ENCODE measurements at places on chromosomes 7 and 10.

DNA sequence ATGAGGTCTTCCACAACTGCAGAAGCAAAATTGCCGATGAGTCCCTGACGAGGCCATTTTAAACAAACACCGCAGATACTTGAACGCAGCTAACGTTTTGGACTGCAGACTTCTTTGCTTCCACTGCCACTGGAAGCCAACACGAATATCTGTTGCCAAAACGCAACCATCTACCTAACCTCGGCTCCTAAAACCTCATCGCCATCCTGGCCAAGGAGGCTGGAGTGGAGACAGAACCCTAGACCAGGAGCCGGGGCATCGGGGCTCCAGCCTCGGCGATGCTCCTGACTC is 493 bp downstream of the WDR91 start:
- no peak for DNase-seq

DNA sequence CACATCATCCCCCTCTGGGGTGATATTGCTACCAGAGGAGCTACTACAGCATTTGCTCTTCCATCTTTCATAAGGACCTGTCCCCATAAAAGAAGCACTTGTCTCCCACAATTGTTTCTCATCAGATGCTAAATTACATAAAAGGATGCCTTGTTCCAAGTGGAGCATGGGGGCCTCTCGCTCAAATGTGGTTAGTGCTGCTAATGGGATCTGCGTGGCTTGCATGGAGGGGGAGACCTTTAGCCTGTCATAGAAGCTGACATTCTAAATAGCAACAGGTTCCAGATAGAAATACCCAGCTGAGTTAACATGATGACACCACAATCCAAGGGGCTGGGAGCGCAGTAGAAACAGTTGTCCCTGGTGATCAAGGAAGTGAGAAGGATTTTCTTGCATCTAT is 257.9 kb downstream of the SFMBT2 start:
- no peak for DNase-seq

GRCh38 chr7:157851501-157852067 is 514.8 kb downstream of the DNAJB6 start:
- no peak for DNase-seq

- no peak for DNase-seq
Measured at GRCh38 chr10:94344522-94345122, 18.1 kb downstream of the NOC3L start.

GRCh38 chr10:126749015-126749655 is 78.6 kb upstream of the C10orf90 start:
- peak; percentile 33 for DNase-seq

DNA sequence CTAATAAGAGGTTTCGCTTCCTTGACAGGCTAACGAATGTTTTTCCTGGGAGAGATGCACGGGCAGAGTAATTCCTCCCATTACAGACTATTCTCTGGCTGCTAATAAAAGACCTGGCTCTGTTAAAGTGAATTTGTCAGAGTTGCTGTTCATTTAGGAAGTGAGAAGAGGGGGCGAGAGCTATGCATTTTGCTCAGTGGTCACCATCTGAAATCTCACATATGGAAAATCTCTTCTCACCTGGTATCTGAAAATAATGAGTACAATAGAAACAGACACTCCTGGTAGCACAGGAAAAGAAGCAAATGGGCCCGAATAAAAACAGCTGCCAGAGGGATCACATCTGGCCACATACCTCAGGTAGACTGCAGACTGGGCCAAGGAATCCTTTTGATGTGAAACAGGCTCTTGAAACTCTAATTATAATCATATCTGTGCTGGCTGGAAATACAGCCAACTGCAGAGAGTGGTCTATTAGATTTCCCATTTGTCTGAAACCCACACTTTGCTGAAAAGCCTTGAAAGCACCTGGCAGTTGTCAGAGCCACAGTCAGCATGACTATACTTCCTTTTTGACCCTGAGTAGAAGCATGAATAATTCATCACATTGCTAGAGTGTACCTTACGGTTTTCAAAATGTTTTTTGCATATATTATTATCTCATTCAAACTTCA is 33.6 kb downstream of the AOAH start:
- DNase-seq, result no peak

- peak; percentile 37 for DNase-seq
Measured at GRCh38 chr10:75208181-75208580, 2.4 kb upstream of the VDAC2 start.

DNA sequence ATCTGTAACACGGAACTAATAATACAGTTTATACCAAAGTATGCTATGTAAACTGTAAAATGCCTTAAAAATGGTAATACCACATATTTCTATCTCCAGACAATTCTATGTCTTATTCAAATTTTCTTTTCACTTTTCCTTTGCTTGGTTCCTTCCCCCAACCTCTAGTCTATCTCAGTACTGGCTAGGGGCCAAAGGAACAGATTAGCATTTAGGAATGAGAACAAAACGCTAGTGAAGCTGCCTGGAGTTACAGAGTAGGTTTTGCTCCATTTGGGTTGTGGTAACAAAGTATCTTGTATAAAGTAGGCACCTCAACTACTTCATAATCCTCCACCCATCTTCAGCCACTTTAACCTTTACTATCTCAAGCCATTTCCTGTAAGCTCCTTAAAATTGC is 94.1 kb downstream of the HBP1 start:
- no peak for DNase-seq

DNA sequence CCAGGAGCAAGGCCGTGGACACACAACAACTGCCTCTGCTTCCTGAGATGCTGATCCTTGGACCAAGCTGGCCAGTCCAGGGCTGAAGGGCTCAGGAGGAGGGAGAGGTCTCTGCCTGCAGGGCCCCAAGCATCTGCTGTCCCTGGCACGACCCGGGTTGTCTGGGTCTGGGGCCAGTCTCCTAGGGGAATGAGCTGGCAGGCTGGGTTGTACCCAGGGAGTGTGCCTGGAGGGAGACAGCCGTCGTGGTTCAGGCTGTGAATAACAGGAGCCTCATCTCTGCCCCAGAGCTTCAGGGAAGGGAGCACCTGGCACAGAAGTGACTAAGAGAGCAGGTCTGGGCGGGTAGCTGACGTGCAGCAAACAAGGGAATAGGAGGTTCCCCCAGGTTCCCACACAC is 17.9 kb upstream of the SERPINE1 start:
- no peak for DNase-seq

DNA sequence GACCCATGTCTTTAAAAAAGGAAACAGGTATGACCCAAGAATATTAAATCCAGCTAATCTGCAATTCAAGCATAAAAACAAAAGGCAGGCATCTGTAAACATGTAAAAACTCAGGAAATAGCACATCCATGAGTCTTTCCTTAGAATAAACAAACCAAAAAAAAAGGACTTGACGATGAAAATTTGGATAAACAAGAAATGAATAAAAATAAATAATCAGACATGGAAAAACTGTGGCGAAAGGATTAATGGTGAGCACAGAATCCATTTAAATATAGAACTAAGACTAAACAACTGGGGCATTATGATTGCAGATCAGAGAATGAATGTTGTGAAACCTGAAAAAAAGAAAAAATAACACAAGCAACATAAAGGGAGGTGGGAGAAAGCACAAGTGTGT is 170.1 kb downstream of the DOCK4 start:
- DNase-seq, result no peak

DNA sequence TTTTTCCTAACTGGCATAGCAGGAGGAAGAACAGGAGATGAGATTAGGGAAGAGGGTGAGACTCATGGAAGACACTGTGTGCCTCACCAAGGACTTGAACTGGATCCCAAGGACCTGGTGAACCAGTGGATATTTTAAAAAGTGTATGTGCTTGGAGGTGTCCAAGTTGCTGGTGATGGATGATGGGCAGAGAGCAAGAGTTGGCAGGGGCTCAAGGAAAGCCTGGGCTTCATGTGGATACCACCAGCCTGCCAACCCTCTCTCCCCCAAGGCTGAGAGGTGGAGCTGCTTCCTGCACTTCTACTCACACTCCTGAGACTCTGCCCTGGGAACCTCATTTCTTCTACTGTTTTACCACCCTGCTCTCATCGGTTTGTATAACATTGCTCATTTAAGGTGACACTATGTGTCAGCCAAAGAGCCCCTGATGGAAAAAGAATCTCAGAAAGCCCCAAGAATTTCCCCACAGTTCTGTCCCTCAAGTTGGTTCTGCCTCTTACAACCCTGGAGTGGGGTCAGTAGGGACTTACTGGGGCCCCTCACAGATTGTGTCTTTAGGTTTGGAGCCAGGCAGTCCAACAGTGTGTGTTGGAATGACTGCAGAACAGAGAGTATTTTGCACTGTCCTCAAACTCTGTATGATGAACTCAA is 56.2 kb upstream of the PDCD4 start:
- no peak for DNase-seq

GRCh38 chr10:33974976-33975478 is 640.6 kb upstream of the NRP1 start:
- no peak for DNase-seq

All from amniotic stem cell (primary cell).